Activated CD4-positive, alpha-beta T cell treated with anti-CD3 and anti-CD28 coated beads, Interleukin-2, amount 10 ng/mL, durations not matched to agents 7 days and 5 days (primary cell): ENCODE measurements at places on chromosomes 16 and 17.

DNA sequence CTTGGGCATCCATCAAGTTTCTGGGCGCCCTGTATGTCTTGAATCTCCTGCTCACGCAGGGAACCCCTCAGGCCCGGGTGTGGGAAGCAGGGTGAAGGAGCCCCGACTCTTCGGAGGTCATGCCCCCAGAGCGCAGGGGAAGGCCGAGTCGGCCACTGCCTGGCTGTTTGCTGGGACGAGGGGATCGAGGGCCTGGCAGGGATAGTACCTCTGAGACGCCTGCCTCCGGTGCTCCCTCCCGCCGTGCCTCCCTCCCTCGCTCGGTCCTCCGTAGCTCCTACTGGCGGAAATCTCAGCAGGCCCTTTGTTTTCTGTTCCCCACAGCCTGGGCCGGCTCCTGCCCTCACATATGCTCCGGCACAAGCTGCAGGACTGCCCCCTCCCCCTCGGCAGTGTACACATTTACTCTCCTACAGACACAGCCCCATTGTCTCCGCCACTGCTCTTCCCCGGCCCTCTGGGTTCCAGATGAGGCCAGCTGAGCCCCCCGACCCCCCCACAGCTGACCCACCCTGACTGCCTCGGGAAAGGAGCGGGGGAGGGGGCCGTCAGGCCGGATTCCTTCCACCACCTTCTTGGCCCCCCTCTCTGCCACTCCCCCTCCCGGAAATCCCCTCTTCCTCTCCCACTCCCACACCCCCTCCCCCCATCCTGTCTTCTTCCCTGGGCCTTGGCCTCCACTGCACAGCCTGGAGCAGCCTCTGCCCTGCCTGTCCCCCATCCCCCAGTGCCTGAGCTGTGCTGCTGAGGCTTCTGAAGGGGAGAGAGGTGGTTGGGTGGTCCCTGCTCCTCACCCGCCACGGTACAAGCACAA, 1.4 kb downstream of the TRAF4 start:
- DNase-seq: peak; percentile 45

- no peak for DNase-seq
Measured at GRCh38 chr17:2034157-2034556, 4.2 kb downstream of the DPH1 start.

- DNase-seq: no peak
Measured at GRCh38 chr16:73546341-73546845, 498.5 kb upstream of the ZFHX3 start.

- no peak for DNase-seq
Measured at GRCh38 chr16:88909431-88910210, 43.2 kb upstream of the PABPN1L start.

DNA sequence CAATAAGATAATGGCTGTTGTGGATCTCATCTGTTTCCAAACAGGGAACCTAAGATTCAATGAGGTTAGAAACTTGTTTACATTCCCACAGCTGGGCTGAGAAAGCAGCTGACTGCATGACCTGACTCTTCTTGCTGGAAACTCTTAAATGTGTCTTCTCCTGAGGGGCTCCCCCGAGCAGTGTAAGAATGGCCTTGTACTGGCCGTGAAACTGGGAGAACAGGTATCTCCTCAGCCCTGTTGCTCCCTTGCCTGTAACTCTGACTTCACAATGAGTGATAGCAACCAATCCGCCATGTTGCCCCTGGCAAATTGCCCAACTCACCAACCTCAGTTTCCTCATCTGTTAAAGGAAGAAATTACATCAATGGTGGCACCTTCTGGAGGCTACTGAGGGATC, 59.1 kb upstream of the CCL2 start:
- no peak for DNase-seq

DNA sequence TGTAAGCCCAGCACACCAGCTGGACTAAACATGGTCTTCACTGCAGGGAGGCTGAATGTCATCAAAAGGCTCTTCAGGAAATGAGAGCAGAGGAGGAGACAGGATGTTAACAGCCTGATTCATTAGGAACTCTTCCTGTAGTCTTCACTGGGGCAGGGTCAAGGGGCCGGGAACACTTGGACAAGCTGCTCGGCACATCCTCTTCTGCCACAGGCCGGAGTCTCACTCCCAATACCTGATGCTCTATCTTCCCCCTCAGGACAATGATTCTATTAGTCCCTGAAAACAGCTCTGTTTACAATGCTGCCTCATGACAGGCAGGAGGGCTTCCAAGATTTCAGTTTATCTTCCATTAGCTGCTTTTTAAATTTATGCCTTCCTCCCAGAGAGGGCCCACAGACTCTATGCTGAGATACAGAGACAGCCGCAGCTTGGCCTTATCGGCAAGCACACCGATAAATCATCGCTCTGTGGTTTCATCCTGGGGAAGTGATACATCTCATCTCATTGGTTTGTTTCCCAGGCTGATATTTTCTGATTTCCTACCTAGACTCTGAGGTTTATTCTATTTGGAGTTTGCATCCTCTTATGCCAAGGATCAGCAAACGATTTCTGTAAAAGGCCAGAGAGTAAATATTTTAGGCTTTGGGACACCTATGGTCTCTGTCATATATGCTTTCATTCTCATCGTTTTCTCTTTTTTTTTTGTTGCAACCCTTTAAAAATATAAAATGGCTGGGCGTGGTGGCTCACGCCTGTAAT, 214.0 kb upstream of the ASIC2 start:
- DNase-seq: no peak

DNA sequence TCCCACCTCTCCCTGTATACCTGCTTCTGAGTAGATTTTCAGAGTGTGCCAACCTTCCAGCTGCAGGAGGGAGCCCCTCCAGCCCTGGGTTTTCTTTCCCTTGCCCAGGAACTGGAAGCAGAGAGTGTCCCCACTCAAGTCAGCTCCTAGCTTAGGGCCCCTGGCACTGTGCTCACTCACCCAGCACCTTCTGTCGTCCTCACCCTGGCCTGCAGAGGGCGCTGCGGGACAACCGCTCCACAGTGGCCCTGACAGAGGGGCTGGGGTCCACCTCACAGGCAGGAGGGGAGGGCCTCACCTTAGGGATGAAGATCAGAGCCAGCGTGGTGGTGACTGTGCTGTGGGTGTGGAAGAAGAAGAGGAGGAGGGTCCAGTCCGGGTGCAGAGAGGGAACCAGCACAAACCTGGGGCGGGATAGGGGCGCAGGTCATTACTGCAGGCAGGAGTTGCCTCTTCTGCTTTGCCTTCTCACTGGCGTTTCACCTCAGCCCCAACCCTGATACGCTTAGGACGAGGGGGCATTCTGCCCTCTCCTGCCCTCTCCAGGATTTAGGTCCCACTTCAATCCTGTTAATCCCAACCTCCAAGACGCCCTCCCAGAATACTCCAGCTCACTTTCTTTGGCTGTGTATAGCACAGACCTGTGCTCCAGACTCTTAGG, 10.0 kb downstream of the GPR179 start:
- peak; percentile 57 for DNase-seq
